Activated T-helper 17 cell treated with anti-CD3 and anti-CD28 coated beads, Interleukin-2, amount 50 U/mL, for 72 hours (primary cell): ENCODE measurements at places on chromosomes 16 and 17. TPM values are rescaled to one million over a fixed set of nuclear protein-coding genes. Genes with fewer than 3 reads are reported as not detected.

Gene GPS1
- 46.2 TPM for total RNA-seq

- ATAC-seq, result no peak
Observed at GRCh38 chr16:35414139-35414538, 1954.7 kb downstream of the TP53TG3F start.

DNA sequence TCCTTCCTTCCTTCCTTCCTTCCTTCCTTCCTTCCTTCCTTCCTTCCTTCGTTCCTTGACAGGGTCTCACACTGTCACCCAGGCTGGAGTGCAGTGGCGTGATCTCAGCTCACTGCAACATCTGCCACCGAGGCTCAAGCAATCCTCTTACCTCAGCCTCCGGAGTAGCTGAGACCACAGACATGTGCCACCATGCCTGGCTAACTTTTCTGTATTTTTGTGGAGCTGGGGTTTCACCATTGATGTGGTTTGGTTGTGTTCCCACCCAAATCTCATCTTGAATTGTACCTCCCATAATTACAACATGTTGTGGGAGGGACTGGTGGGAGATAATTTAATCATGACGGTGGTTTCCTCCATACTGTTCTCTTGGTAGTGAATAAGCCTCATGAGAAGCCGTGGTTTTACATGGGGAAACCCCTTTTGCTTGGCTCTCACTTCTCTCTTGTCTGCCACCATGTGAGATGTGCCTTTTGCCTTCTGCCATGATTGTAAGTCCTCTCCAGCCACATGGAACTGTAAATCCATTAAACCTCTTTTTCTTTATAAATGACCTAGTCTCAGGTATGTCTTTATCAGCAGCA, 90.3 kb upstream of the MPHOSPH6 start:
- ATAC-seq, result peak; percentile 91

GRCh38 chr16:11264155-11264832, 4.8 kb downstream of the TNP2 start:
- peak; percentile 8 for ATAC-seq

- ATAC-seq, result no peak
Observed at GRCh38 chr17:15271741-15272140, 6.6 kb upstream of the PMP22 start.

Gene GP1BA
- 0.11 TPM for total RNA-seq

DNA sequence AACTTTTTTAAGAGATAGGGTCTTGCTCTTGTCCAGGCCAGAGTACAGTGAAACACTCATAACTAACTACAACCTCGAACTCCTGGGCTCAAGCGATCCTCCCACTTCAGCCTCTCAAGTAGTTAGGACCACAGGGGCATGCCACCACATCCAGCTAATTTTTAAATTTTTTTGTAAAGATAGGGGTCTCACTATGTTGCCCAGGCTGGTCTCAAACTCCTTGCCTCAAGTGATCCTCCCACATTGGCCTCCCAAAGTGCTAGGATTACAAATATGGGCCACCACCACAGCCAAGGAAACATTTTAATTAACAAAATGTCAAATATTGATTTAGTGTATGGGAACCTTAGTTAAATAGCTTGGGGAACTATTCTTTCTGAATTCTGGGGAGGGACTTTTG, 2.8 kb upstream of the DYNC1LI2 start:
- ATAC-seq, result no peak

GRCh38 chr17:46273541-46274236, 21.2 kb upstream of the LRRC37A start:
- ATAC-seq, result no peak

Gene ESRP2
- total RNA-seq, result 0.15 TPM

DNA sequence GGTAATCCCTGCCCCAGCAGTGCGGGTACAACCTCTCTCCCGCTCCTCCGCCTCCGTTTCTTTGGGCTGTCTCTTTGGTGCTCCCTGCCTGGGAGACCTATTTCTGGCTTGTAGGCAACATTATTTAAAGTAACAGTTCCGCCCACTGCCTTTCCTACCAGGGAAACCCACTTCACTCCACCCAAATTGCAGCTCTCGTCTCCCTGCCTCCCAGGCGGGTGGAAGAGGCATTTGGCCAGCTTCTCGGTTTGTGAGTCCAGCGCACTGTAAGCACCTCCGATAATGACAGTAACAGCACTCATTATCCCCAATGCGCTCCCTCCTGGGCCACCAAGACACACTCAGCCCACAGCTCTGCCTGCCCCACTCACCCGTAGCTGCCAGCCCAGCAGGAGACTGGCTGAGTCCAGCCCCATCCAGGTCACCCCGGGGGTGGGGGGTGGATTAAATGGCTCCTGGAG, 165.1 kb upstream of the CDC42EP4 start:
- no peak for ATAC-seq

- ATAC-seq, result no peak
Observed at GRCh38 chr16:7315813-7316212, 16.8 kb upstream of the RBFOX1 start.

Gene C16orf86
- total RNA-seq, result 1.5 TPM

- no peak for ATAC-seq
Observed at GRCh38 chr17:50256826-50257618, 17.2 kb upstream of the TMEM92 start.

- no peak for ATAC-seq
Observed at GRCh38 chr17:8151641-8152111, 528 bp downstream of the PER1 start.

Gene CARD14
- not detected for total RNA-seq

GRCh38 chr16:89378947-89379771, 111.2 kb downstream of the ANKRD11 start:
- ATAC-seq, result no peak

DNA sequence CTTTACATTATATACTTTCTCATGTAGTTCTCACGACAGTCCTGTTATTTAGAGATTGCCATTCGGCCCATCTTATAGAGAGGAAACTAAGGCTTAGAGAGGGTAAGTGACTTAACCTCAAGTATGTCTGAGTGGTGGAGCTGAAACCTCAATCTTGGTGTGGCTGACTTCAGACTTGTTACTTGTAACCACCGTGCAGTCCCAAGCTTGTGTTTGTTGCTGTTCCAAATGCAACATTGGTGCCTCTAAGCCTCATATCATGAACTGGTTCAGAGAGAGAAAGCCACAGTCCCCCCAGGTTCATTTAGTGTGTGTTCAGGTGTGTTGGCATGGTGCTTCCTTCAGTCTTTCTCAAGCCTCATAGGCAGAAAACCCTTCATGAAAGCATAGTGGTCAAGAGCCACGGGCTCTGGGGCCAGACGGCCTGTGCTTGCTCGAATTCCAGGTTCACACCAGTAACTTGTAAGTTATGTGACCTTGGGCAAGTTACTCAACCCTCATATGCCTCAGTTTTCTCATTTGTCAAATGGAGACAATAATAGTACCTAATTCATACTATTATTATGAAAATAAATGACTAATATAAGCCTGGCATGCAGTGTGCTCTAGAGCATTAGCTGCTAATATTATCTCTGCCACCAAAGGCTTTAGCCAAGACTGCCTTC, 39.9 kb downstream of the CDH1 start:
- peak; percentile 88 for ATAC-seq

Gene MPP2
- 1.3 TPM for total RNA-seq

Gene MYADML2
- not detected for total RNA-seq

Gene SLC6A2
- not detected for total RNA-seq

DNA sequence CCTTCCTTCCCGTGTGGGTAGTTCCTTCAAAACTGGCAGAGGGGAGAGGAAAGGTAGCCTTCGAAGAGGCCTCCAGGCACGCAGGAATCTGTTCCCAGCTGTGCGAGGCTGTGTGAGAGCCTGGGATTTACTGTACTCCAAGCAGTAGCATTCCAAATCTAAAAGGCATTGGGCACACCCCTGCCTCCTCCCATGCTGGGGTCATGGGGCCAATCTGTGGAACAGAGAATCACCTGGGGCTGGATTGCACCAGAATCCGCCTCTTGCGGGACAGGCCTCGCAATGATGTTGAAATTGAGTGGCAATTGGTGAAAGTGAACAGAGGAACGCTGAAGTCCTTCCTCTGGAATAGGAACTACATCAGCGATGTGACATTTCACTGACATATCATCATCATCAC, 72.5 kb upstream of the IRX3 start:
- ATAC-seq, result no peak

GRCh38 chr17:80833952-80834892, 157.4 kb upstream of the CHMP6 start:
- ATAC-seq, result no peak

DNA sequence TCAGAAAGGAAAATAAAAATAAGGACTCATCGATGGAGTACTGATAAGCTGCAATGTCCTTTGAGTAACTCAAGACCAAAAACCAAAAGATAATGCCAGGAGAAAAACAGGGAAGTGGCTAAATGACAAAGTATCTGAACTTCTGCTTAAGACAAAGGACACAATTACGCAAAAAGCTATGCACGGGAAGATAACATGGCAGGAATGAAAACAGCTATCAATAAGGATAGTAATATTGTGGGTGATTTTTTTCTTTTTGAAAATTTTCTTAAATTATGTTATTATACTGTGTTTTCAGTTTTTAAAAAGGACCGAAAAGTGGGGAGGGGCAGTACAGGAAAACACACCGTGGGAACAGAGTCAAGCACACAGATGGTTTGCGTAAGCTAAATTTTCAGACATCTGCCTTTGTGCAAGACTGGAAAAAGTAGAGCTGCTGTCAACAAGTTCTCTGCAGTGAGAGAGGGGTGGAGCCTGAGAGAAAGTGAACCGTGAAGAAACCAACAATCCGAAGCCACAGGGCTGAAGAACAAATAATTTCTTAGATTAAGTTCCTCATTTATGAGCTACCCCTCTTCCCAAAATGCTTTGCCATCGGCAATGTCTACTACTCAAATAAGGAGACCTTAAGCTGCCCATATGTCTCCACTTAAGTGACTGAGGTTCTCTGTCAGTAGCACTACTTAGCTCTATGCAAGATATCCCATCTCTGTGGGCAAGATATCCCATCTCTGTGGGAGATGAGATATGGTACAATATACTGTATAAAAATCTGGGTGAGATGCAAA, 99.9 kb upstream of the CORO6 start:
- peak; percentile 27 for ATAC-seq

- peak; percentile 67 for ATAC-seq
Observed at GRCh38 chr16:9072806-9073341, 18.6 kb upstream of the HAPSTR1 start.

- no peak for ATAC-seq
Observed at GRCh38 chr17:40311575-40311974, 2.6 kb downstream of the RARA start.
